ENCODE measurements at places on chromosomes 2 and 18.

- DNase-seq, result no peak
Measured at GRCh38 chr18:48657447-48658120, 118.8 kb downstream of the CTIF start.

DNA sequence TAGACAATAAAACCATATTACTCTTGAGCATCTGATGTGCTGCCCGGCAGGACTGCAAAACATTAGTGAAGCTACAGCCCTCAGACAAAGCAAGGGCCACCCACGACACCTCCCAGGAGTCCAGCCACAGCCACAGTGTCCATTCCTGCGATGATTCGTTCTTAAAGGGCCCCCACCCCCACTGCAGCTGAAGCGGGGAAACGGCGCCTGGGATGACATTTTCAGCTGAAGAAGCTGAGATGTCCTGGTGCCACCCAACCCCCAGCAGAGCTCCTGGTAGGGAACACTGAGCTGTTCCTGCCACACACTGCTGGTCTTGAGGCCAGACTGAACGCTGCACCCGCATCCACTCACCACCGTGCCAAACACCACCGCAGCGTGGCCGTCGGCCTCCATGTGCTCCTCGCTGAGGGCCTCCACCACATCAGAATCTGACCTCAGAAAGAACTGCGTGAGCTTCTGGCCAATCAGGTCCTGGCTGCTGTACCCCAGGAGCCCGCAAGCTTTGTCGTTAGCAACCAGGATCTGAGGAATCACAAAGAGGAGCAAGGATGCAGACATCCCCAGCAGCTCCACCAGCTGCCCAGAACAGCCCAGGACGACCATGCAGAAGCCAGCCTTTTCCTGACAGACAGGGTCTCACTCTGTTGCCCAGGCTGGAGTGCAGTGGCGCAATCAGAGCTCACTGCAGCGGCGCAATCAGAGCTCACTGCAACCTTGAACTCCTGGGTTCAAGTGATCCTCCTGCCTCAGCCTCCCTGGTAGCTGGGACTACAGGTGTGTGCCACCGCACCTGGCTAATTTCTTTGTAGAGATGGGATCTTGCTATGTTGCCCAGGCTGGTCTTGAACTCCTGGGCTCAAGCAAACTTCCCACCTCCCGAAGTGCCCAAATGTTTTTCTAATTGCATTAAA is 9.5 kb downstream of the PASK start:
- DNase-seq, result no peak

DNA sequence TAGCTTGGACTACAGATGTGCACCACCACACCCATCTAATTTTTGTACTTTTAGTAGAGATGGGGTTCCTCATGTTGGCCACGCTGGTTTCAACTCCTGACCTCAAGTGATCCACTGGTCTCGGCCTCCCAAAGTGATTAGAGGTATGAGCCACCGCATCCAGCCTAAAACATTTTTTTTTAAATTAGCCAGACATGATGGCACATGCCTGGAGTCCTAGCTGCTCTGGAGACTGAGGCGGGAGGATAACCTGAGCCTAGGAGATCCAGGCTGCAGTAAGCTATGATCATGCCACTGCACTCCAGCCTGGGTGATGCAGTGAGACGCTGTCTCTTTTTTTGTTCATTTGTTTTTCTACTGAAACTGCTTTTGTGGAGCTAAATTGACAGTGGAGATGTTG is 64.6 kb upstream of the ATG16L1 start:
- DNase-seq, result no peak

DNA sequence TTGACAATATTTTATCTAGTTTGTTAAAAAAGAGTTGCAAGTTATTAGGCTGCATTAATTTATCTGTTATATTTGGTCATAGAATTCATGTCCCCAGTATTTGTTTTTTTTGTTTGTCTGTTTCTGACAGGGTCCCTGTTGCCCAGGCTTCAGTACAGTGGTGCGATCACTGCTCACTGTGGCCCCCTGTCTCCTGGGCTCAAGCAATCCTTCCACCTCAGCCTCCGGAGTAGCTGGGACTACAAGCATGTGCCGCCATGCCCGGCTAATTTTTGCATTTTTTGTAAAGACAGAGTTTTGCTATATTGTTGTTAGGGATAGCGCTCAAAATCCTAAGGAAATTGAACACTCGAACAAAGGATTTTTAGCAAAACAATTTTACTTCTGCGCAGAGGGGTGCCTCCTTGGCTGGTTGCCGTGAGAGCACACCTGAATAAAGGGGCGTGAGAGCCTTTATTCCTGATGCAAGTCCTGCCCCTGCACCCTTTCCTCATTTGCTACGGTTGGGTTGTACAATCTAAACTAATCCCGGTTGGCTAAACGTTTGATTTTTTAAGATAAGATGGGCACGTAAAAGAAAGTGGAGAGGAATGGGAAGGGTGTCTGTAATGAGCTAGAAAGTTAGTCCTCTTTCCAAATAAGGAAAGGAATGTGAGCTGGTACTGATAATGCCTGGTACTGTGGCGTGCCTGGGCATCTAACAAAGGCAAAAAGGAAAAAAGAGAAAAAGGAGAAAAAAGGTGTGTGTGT is 65.5 kb downstream of the COMMD1 start:
- no peak for DNase-seq

DNA sequence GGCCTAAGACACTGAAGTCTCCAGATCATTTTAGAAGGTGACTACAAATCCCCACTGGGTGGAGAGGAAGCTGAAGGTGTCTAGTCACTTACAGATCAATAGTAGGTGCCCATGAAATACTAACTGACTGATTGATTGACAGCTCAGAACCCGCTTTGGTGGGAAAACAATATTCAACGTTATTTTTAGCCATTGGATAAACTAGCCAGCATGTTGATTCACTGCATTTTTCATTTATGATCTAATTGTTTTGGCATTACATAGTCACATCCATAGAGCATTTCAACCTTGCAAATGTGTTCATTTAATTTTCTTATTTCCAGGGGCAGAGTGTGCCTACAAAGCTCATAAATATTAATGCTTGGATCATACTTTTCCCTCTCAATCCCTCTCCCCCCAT is 162.3 kb downstream of the MREG start:
- no peak for DNase-seq

GRCh38 chr2:50875561-50875960 is 156.4 kb downstream of the NRXN1 start:
- DNase-seq, result peak; percentile 62

DNA sequence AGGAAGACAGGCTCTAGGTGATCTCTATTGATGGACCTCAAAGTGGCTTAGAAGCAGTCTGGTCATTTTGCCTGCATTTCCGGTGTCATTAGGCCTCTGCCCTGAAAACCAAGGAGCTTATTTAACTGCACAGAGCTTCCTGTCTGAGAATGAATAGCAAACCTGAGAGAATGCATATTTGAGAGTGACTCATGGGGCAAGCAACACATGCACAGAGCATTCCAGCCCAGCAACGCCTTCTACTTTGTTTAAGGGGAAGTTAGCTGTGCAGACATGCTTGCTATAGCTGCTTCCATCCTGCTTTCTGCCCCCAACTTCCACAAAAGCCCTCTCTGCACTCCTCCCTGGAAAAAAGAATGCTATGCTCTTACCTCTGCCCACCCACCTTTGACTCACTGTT is 232.8 kb downstream of the GRB14 start:
- no peak for DNase-seq

DNA sequence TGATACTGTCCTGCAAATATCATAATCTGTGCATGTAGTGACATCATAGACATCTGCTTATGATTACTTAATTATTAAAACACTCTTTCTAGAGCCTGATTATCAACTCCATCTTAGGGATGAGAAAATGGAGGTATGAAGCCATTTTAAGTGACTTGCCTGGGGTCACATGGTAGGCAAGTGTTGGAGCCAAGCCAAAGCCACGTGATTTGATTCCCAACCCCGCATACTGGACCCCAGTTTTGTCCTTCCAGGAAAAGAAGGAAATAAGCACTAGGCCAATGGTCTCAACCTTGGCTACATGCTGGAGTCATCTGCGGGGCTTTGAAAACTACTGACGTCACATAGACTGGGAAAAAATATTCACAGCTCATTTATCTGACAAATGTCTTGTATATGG is 19.6 kb upstream of the SEH1L start:
- no peak for DNase-seq

DNA sequence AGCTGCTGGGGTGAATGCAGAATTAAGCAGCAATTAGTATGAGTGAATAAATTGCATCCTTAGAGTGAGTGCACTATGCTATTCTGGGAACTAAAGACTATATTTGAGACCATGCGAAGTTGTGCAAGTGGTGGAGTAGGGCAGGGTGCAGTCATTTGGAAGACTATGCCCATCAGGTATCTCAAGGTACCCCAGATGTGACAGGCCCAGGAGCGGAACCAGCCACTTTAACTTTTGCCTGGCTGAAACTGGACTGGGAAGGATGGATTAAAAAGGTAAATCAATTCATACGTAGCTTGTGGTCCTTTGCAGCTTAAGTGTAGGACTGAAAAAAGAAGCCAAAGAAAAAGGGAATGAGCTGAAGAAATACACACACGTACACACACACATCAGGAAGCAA is 1.7 kb downstream of the KYNU start:
- DNase-seq, result no peak

DNA sequence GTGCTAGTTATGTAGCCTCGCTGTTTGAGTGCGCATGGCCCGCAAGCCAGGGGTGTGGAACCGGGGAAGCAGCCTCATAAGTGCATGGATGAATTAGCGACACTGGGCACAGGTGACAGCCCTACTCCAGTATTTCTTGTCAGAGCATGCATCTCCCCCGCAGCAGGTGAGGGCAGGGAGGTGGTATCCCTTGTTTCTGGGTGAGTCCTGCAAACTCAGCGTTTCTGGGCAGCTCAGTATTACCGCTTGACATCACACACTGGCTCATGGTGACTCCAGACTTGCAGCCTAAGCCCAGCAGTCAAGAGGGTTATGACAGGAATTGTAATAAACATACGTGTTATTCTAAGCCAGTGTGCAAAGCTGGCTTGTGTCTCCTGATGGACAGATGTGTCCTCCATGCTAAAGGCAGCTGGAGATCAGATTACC is 2.5 kb downstream of the CABLES1 start:
- no peak for DNase-seq

DNA sequence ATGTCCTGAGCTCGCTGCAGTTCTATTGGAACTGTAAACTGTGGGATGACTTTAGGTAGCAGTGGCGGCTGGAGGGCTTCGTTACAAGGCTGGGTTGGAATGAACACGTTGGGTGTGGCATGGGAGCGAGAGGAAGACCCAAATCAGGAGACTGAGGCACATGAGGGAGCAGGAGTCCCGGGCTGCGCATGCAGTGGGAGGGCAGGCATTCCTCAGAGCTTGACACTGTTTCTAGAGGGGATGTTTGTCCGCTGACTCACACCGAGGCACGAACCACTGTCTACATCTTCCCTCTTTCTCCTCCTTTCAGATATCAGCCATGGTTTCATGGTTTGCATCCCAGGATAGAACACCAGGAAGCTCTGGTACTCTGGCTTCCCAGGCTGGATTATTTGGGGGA is 40.6 kb upstream of the LAMA1 start:
- no peak for DNase-seq

- no peak for DNase-seq
Measured at GRCh38 chr18:44885507-44885906, 204.8 kb downstream of the SETBP1 start.

DNA sequence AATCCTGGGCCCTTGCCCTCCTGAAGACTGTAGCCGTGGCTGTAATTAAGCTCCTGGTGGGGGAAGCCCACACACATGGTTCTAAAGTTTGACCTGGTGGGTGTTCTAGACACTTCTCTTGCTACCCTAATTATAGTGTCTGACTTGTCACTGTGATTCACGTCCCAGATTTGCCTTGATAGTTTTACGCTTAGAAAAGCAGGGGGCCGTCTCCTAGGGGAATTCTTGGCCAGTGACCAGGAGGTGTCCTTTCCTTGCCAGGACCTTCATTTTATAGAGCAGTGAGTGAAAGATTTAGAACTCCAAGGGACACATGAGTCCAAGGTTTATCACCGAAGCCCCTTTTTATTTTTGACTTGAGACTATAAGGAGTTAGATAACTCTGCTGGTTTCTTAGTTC is 9.0 kb downstream of the TMEM214 start:
- no peak for DNase-seq

DNA sequence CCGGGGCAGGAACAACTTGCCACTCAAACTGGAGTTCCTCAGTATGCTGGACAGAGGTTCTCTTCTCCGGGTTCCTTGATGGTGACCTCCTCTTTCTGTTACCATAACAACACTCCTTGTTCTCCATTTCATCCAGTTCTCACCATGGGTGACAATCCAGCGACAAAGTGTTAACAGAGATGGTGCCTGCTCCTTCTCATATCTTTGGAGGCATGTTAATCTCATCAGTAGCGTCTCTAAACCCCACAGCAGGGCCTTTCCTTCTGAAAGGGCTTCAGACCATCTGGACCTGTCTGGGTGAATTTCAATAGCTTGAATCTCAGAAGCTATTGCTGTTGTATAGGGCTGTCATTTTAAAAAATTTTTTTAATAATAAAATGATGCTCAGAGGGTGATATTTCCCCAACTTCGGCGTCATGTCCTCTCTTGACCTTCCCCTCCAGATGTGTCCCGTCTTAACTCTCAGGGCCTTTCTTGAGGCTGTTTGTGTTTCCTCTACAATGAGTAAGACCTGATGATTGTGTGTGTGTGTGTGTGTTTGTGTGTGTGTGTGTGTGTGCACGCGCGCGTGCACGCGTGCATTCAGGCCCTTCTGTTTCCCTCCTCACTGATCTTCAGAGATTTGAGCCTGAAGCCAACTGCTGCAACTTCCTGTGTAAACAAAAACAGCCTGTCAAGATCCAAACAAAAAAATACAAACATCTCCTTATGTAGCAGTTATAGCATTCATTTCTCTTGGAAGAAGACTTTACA is 24.3 kb upstream of the CETN1 start:
- DNase-seq, result no peak

GRCh38 chr2:55063226-55063625 is 13.0 kb upstream of the RTN4 start:
- peak; percentile 69 for DNase-seq

- DNase-seq, result no peak
Measured at GRCh38 chr2:13758412-13758811, 874.1 kb upstream of the LRATD1 start.

GRCh38 chr2:130917006-130917688 is 80.4 kb downstream of the ARHGEF4 start:
- no peak for DNase-seq

DNA sequence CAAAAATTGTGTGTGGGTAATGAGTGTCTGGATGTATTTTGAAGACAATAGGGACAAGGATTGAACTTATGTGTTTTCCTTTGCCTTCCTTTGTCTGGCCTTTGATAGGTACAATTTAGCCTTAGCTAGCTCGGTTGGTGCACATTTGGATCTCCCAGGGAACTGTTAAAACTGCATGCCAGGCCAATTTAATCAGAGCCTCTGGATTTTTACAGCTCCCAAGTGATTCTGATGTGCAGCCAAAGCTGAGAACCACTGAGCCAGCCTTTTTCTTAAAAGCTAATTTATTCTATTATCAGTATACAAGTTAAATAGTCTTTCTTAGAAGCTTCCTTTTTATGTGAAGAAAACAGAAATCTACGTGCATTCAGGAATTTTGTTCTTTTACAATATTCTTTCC is 25.0 kb downstream of the PLEK start:
- no peak for DNase-seq

- no peak for DNase-seq
Measured at GRCh38 chr2:18915227-18915626, 325.9 kb upstream of the NT5C1B start.

- no peak for DNase-seq
Measured at GRCh38 chr18:22113144-22113844, 56.1 kb upstream of the GATA6 start.

All from NCI-H1694 treated with DMSO at 0.1 percent for 48 hours (cell line).